ENCODE measurements at places on chromosomes 7 and 10.

GRCh38 chr7:72441791-72442190, 29.7 kb upstream of the CALN1 start:
- no peak for DNase-seq

- no peak for DNase-seq
Measured at GRCh38 chr7:119748991-119749390, 524.0 kb upstream of the KCND2 start.

DNA sequence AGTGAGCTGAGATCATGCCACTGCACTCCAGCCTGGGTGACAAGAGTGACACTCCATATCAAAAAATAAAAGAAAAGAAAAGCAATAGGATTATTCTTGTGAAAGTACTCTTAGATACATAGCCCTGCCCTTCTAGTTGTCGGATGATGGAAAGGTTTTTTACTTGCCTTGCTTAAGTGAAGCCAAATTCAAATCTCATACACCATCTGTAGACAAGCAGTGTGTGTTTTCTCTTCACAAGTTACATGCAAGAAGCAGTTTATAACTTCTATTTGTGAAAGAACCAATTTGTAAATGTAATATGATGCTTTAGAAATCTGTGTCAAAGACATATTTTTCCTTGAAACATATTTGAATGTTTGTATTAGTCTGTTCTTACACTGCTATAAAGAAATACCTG, 15.8 kb upstream of the MPP7 start:
- no peak for DNase-seq

- DNase-seq, result no peak
Measured at GRCh38 chr10:78641693-78642092, 427.1 kb upstream of the ZMIZ1 start.

DNA sequence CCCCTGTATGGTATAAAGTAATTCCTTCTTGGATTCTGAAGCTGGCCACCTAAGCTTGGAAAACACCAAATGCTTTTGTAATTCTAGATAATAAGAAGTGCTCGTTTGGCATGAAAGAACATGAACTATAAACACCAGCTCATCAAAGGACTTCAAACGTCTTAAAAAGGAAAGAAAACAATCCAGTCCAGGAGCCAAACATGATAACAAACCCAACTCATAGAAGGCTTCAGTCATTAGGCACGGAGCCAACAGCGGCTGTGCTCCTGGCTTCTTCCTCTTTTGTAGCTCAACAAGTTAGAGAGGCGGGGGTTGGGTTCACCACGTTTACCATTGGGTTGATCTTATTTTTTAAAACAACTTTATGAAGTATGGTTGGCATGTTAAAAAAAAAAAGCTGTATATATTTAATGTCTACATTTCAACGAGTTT, 56.4 kb upstream of the ECHDC3 start:
- peak; percentile 20 for DNase-seq

DNA sequence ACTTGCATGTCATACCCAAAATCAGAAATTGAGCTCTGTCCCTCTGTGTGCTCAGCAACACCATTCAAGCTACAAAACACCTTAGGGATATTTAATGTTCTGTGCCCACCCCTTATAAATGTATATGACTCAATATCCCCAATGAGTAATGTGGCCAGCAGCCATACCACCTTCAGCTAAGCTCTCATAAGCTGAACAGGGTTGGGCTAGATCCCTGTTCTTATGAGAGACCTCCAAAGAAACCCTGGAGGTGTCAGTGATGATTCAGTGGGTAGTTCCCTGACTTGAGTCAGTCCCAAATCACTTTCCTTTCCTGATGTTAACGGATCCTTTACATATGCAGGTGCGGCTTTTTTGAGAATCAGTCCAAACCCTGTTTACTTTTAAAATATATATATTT, 253.8 kb downstream of the CREB5 start:
- DNase-seq, result no peak

DNA sequence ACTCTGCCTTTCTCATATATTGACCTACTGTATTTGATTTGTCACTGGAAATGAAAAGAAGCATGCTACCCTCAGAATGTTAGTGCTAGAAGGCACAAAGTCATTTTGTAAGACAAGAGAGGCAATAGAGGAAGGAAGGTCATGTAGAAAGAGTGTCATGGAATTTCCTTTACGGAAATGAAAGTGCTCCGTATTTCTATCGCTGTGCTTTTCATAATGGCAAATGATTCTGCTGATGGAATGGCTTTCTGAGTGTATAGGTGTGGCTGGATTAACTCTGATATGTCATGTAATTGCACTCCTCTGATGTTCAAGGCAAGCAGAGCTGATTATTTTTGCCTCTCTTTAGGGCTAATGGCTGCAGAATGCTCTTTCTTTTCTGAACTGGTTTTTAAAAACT, 15.5 kb upstream of the STEAP4 start:
- no peak for DNase-seq

GRCh38 chr10:43735907-43736306, 87.2 kb upstream of the ZNF32 start:
- DNase-seq, result no peak

DNA sequence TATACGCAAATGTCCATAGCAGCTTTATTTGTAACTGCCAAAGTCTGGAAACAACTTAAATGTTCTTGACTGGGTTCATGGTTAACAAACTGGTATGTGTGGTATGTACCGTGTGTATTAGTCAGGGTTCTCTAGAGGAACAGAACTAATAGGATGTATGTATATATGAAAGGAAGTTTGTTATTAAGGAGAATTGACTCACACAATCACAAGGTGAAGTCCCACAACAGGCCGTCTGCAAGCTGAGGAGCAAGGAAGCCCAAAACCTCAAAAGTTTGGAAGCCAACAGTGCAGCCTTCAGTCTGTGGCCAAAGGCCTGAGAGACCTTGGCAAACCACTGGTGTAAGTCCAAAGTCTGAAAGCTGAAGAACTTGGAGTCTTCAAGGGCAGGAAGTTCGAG, 66.8 kb downstream of the TMEM168 start:
- DNase-seq, result no peak

DNA sequence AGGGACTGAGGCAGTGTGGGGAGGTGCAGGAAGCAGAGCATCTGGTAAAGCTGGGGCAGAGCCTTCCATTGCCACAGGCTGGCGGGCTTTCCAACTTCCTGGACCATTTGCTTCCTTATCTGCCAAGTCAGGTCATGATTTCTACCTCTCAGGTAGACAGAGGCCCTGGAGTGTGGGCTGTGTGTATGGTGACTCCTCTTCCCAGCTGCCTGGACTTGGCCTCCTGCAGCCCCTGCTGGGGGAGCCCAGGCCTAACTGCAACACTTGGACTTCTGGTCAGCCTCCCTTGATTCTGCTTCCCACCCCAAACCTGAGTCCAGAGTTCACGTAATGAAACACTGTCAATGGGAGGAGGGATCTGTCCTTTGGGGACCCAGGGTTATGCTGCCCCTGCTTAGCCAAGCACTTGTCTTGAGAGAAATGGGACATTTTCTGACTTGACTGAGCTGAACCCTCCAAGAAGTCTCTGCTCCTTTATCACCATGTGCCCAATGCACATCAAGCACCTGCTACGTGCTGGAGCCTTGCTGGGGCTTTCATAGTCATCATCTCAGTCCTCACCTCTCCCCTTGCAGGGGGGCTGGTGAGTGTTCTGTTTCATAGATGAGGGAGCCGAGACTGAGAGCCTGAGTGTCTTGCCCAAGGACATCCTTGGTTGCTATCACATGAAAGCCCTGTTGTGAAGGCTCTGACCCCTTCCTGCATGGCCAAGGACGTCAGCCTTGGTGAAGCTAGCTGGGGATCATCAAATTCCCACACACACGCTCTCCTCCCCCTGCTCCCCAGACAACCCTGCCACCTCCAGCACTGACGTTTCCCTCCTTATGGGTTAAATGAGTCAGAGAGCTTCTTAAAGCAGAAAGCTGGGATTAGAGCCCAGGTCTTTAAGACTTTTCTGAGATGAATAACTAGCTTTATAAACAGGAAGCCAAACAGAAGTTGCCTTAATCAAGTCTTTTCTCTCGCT, 3.4 kb downstream of the CLEC2L start:
- no peak for DNase-seq

- no peak for DNase-seq
Measured at GRCh38 chr10:91605968-91606367, 26.9 kb downstream of the PPP1R3C start.

GRCh38 chr10:132109341-132110110, 43.8 kb downstream of the JAKMIP3 start:
- no peak for DNase-seq

GRCh38 chr7:134935701-134936100, 50.6 kb upstream of the AGBL3 start:
- DNase-seq, result no peak

DNA sequence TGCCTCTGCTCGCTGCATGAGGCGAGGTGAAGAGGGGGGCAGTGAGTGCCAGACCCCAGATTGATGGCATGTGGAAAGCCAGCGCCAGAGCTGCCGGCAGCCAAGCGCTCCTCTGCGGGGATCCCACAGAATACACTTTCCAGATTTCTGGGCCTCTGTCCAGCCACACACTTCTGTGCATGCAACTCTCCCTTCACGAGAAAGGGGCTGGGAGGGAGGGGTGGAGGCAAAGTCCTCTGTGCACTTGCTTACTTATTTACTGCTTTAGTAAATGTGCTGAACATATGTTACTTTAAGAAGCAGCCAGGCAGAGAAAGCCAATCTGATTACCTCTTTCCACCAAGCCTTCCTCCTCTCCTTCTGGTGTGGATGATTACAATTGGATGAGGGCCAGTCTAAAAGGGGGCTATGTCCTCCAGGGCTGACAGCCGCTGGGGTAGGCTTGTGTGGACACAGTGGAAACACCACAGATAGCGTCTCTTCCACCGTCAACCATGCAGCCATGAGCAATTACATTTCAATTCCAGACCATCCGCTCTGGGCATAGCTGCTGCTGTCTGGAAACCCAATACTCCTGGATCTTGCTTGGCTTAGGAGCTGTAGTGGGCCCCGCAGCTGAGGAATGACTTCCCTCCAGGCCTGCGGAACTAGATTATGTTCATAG, 322.8 kb upstream of the ANKRD30A start:
- DNase-seq, result no peak

DNA sequence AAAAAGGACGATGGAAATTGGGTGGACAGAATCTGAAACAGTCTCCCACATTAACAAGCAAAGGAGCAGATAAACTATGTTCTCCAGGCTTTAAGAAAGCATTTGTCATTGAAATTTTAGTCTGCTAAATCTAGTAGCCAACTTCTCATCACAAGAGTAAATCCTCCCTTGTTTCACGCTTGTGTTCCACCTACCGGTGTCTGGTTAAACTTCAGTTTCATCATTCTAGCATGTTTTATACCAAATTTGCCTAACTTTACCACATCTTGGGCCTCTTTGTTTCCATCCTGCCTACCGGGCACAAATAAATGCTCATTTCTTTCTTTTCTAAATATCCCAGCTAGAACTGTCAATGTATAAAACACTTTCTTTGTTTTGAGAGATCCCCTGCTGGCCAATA, 5.8 kb downstream of the LIPA start:
- DNase-seq, result no peak
